Activated CD4-positive, CD25-positive, alpha-beta regulatory T cell (primary cell): ENCODE measurements at places on chromosomes 3 and 15.

DNA sequence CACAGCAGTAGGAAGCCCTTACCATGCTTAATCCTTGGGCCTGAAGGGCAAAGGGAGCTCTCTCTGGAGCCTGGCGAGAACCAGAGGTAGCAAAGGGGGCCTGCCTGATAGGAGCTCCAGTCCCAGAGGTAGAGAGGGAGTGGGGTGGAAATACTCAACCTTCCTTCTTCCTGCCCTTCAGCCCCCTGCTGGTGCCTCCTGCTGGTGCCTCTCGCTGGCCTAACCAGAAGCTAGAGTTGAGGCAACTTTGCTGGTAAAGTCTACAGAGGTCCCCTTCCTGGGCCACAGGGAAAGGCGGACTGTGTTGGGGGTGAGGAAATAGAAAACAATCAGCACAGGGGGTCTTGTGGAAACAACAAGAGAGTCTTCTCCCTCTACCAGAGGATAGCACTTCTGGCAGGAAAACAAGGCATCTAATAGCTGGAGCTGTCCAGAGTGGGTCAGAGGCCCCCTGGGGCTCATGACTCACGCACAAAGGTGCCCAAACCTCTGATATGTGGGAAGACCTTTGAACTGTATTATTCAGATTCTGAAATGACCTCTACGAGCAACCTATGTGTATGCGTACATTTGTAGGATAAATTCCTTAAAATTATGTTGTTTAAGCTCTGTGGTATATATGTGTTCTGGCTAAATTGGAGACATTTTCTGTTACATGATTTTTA, 133.9 kb downstream of the LRRC28 start:
- DNase-seq, result no peak

GRCh38 chr15:51266656-51267050, 71.7 kb downstream of the CYP19A1 start:
- DNase-seq, result no peak

DNA sequence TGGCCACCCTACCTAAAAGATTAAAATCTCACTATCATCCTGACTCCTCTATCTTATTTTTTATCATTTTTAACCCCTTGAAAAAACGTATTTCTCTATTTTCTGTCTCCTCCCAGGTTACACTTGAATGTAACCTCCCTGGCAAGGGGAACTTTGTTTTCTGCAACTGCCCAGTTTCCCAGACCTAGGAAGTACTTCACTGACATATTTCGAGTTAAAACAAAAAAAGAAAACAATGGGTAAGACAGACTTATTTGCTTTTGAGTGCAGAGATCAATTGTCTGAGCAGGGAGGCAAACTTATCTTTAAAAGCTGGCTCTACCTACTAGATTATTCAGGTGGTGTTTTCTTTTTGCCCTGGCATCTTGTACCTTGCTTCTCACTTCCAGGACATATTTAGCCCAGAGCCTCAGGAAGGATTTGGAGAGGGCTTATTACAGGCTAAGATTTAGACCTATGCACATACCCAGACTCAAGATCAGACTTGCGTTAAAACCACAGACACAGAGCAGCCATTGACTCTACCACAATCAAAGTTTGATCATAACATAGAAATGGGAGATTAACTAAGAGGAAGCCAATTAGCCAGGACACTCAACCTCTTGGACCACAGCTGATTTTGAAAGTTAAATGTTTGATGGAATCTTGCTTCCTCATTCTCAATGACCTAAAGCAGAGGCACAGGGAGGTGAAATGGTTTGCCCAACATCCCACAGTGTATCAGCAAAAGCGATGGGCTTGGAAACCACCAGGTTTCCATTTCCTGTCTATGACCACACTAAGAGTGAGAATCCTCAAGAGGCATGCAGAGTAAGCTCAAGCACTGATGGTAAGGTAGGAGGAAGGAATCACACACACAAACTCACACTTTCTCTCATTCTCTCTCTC, 169.5 kb upstream of the THBS1 start:
- DNase-seq, result no peak

GRCh38 chr3:40961104-40961857, 238.0 kb upstream of the CTNNB1 start:
- DNase-seq, result no peak

- DNase-seq, result no peak
Measured at GRCh38 chr3:130093741-130094391, 12.2 kb downstream of the ALG1L2 start.

DNA sequence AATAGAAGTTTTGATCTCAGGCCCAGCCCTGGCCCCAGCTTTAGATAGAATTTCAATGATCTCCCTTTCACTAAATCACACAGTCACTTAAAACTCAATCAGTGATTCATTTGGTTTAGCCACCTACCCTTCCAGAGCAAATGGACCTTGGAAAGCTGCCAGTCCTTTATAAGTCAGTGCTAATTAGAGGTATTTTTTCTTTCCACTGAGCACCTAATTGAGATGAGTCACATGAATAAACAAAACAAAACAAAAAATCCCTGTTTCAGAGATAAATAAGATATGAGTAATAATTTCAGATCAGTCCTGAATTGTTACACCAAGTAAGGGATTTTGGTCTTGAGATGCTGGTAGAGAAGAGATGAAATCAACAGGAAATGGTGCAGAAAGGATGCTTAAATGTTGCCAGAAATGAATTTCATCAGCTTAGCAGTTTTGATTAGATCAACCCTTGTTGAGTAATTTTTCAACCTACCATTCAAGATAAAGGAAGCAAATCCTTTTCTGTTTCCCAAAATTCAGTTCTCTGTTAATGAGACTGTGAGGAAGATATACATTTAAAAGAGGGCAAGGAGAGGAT, 352.0 kb upstream of the COL8A1 start:
- DNase-seq, result no peak

GRCh38 chr15:77676569-77677375, 44.1 kb upstream of the LINGO1 start:
- DNase-seq, result no peak

DNA sequence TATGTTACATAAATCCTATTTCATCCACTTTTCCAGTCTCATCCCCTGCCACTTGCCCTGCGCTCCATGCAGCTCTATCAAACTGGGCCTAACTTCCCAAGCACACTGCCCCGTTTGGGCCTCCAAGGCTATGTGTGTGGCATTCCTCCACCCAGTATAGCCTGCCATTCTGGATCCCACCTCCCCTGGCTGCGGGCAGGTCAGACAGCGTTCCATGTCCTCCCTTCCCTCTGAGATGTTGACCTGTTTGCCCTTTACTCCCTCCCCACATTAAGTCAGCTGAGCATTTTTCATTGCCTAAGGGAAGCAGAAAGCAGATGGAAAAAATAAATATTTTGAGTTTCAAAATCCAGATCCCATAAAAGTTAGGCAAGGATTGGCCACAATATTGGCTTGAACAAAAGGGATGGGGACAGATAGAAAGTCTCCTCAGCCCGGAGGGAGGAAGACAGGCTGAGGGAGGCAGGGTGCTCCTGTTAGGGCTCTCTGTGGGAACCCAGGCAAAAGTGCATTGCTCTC, 73.3 kb downstream of the CYP19A1 start:
- no peak for DNase-seq

- DNase-seq, result no peak
Measured at GRCh38 chr3:13762906-13763305, 117.0 kb downstream of the WNT7A start.

DNA sequence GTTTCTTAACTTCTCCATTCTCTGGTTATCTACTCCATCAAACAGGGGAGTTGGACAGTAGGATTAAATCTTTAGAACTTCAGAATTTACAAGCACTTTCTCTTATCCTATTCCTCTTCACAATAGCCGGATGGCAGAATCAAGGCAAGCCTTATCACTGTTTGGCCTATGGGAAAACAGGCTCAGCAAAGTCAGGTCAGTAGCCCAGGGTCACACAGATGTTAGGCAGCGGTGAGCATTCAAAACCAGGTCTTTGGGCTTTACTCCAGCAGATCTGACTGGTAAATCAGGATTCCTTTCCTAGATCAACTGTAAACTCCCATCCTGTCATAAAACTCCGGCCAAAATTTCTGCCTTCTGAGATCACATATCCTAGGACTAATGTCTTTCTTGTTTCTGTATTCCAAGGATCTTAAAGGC, 258.4 kb downstream of the OPA1 start:
- no peak for DNase-seq
